Inflammatory macrophage treated with lipopolysaccharide for 1 hour (primary cell): ENCODE measurements at places on chromosomes 4 and X.

DNA sequence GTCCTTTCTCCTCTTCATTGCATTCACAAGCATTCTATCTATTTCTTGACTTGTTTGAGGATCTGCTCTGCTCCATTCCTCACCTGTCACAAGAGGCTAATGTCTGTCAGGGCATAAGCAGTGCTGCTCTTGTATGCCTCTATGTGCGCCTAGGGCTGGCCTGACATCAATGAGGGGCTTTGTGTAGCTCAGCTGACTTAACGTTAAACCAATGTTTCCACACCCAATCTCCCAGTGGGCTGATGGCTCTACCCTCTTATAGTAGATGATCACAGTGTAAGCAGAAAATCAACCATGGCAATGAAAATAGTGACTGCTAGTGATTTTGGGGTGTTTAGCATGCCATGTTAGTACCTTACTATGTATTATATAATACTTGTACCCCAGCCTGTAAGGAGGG lies 139.0 kb downstream of the UNC5C start:
- no peak for DNase-seq

DNA sequence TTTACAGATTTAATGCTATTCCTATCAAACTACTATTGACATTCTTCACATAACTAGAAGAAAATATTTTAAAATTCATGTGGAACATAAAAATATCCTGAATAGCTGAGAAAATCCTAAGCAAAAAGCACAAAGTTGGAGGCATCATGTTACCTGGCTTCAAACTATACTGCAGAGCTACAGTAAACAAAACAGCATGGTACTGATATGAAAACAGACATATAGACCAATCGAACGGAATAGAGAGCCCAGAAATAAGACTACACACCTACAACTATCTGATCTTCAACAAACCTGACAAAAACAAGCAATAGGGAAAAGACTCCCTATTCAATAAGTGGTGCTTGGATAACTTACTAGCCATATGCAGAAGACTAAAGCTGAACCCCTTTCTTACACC lies 273.4 kb upstream of the GRIA3 start:
- no peak for DNase-seq

GRCh38 chrX:77493677-77494553 lies 46.7 kb downstream of the FGF16 start:
- DNase-seq = no peak

DNA sequence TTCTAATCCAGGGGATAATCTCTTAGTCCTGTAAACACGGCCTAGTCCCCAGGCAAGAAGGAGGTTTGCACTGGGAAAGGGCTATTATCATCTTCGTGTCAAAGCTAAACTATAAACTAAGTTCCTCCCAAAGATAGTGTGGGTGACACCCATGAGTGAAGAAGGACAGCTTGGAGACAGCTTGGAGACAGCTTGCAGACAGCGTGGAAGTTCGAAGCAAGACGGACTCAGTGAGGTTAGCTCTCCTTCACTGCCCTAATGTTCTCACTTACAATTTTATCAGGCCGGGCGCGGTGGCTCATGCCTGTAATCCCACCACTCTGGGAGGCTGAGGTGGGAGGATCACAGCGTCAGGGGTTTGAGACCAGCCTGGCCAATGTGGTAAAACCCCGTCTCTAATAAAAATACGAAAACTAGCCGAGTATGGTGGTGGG lies 19.2 kb upstream of the PLCXD1 start:
- DNase-seq = no peak

GRCh38 chr4:116665716-116666115 lies 419.7 kb downstream of the TRAM1L1 start:
- DNase-seq = no peak

DNA sequence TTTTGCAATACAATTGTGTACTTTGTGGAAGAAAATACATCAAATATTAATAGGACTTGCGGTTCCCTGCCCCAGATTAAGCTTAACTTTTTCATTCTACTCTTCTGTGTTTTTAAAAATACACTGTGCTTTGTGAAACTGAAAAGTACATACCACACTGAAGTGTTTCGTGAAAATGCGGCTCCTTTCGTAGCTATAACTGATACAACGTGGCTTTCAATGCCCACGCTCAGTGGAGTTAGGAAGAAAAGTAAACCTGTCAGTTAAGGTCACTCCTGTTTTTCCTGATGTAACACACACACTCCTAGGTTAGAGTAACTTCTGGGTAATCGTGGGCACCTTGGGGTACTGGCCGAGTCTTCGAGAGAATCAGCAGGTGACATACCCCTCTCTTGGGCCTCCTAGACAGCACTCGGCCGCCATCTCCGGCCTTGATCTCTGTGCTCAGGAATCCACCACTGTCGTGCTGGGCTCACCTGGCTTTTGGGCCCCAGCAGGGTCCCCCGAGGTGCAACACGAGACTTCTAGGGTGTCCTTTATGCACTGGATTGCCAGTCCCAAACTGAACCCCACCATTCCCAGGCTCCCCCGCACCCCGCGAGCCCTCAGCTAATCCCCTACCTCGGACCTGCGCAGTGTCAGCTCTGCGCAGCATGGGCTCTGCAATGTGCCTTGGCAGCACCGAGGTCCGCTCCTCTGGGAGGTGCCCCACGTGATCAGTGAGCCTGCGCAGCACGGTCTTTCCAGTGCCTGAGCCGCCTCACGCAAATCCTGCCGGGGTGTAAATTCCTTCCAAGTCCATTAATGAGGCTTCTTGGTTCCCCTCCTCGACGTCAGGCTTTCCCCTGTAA lies 162.6 kb upstream of the INTU start:
- no peak for DNase-seq

GRCh38 chr4:134326866-134327265 lies 125.3 kb upstream of the PABPC4L start:
- DNase-seq = no peak
